ENCODE measurements at places on chromosomes 2 and 18.

GRCh38 chr18:4231260-4231659, 223.8 kb downstream of the DLGAP1 start:
- no peak for DNase-seq

DNA sequence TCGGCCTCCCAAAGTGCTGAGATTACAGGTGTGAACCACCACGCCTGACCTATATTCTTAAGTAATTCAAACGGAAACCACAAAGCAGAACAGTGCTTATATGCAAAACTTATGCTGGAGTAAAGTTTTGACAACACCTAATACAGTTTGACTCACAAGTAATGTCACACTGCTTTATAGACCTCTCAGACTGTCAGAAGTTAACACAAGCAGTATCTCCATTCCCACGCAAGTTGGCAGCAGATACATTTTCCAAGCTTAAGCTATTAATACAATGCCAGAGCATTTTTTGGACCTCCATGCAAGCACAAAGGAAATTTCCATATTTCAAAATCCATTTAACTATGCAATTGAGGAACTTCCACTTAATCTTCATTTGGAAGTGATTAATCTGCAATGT, 21.0 kb upstream of the SANBR start:
- DNase-seq = no peak

DNA sequence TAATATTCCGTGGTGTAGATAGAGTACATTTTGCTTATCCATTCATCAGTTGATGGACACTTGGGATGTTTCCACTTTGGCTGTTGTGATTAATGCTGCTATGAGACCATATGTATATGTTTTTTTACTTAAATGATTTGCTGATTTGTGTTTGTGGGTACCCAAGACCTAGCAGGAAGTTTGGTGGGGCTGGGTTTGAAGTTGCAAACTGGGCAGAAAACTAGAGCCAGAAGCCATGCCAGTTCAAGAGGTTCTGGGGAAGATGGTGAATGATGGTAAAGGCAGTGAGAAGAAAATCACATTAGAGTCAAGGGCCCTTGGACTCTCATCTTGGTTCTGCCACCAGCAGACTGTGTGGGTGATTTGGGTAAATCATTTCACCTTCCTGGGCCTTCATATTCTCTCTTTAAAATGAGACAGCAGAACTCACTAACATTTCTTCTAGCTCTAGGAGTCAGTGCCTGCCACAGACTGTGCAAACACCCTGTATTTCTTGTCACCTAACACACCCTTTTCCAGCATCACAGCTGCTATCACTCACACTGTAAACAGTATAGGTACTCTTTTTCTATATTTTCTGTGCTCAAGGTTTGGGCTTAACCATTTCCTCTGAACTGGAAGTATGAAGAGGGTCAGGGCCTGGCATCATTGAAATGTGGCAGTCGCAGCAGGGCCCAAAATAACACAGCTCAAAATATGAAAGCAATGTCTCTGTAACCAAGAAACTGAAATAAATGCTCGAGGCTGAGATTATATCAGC, 8.4 kb upstream of the CTLA4 start:
- DNase-seq = no peak

DNA sequence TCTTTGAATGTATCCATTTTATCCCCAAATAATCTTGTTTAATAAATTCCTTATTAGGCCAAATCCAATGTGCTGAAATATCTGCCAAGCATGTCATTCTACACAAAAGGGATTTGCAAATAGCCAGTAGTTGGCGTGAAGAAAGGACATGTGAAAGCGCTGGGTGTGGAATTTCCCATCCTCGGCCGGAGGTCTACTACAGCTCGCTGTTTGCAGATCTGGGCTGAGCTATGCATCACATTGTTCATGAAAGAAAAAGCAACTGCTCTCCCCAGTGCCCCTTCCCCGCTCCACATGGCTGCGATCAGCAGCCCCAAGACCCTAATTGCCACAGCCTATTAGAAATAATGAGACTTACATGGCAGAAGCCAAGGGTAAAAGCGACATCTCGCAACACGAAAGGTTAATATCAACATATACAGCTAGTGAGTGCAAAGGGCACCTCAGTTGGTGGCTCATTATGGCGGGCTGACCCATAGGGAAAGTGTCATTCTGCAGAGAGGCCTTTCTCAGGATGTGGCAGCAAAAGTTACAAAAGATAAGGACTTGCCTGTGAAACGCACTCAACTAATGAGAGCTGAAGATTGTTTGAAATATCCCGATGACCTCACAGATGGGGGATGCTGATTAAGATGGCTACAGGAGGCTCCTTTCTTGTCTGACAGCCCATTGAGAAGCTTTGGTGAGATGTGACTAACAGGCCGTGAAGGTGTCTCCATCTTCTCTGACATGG, 126.9 kb upstream of the CYP1B1 start:
- no peak for DNase-seq

DNA sequence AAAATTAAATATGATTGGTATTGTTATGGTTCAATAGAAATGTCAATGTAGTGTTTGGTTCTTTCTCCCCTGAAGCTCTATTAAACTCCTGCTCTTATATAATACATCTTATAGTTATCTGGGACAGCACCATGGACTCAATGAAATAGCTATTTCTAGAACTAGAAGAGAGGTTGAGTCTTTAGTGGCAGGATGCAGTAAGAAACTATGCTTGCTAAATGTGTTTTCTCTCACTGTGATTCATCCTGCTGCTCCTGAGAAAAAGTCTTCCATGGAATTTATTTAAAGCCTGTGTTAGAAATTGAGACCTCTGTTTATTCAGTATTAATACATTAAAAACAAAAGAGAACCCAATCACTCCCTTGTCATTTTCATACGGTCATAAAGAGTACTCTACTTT, 61.5 kb downstream of the G6PC2 start:
- no peak for DNase-seq

DNA sequence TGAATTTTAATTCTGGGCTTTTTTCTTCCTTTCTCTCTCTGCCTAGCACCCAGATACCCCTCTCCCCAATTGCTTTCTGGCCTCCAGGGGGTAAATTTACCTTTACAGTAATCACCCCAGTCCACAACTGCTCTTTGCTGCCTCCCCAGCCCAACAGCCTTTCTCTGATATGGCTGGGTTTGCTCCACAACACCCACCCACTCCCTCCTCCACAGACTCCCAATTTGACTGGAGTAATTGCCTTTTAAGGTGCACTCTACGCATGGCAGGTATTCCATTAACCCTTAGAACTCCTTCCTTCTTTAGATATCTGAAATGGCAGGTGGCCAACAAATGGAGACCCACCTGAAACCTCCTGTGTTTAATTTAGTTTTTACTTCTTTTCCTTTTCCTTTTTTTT, 3.6 kb downstream of the CELF4 start:
- DNase-seq = no peak

- no peak for DNase-seq
Measured at GRCh38 chr2:136404925-136405324, 287.0 kb upstream of the CXCR4 start.

DNA sequence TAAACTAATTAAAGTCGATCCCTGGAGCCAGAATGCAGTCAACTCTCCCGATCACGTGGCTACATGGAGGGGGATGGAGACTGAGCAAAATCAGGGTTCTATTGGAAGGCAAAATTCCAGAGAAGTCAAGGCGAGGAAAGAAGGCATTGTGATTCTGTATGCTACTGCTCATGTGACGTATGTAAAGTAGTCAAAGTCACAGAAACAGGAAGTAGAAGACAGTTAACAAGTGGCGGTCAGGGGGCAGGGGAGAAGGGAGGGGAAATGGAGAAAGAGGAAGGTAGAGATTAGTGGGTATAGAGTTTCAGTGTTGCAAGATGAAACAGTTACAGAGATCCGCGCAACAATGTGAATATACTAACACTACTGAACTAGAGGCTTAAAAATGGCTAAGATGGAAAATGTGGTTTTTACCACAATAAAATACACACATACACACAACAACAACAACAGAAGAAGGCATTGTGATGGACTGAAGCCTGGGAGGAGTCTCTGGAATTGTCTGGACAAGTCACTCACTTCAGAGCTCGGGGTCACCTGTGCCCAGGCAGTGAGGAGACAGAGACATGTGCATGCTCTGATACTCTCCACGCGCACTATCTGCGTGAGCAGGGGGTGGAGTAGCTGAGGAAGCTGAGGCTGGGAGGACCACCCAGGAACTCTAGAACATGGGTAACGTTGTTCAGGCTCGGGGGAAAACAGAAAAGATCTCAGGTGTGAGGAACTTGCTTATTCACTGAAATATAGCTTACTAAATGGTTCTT, 89.9 kb upstream of the CDCA7 start:
- DNase-seq = no peak

GRCh38 chr18:56775701-56776100, 124.5 kb downstream of the WDR7 start:
- no peak for DNase-seq

- DNase-seq = no peak
Measured at GRCh38 chr2:109054865-109055264, 65.8 kb upstream of the EDAR start.

GRCh38 chr2:62573137-62573731, 67.2 kb upstream of the TMEM17 start:
- no peak for DNase-seq

GRCh38 chr2:96396095-96396494, 60.5 kb downstream of the NCAPH start:
- no peak for DNase-seq

GRCh38 chr2:47721296-47721695, 61.6 kb upstream of the MSH6 start:
- no peak for DNase-seq

GRCh38 chr2:191215666-191216065, 29.5 kb upstream of the MYO1B start:
- DNase-seq = no peak

DNA sequence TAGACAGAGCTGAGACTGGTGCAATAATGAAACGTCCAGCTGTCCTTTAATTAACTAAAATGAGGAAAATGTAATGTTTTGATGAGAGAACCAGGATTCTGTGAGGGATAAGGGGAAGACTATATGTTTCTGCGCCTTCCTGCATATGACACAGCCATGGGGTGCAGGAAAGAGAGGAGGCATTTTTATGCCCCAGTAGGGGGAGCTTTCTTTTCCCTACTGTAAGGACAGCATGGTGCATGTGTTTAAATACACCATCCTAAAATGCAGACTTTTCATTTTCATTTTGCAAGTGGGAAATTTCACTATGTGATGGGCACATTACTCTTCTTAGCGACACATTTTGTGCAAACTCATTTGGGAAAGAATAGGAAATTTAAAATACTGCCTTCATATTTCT, 446.1 kb downstream of the ARHGAP15 start:
- no peak for DNase-seq

DNA sequence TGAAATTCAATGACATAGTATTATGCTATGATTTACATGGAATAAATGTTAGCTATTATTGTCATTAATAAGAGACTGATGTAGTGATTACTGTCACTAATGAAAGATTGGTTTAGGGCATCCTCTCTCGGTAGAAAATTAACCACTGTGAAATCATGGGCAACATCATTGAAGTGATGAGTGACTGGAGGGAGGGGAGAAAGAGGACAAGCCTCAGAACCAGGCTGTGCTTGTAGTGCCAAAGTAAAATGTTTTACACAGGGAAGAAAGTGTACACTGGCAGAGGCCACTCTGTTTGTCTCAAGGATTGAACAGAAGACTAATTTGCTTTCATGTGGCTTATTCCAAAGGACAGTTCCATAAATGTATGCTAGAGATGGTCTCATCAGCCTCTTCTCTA, 456.2 kb upstream of the TCF4 start:
- no peak for DNase-seq

DNA sequence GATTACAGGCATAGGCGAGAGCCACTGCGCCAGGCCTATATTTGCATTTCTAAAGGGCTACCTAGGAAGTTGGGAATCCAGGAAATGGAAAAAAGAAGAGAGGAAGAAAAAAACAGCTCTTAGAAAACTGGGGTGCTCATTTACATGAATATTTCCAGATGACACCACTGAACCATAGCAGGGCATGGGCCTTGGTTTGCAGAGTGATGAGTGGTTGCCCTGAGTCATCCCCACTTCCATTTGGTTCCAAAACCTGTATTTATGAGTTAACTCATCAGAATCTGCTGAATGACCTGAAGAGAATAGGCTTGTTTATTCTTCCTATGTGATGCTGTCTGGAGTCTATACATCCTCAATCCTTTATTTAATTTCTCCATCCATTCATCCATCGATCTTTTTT, 36.2 kb downstream of the EHD3 start:
- no peak for DNase-seq

DNA sequence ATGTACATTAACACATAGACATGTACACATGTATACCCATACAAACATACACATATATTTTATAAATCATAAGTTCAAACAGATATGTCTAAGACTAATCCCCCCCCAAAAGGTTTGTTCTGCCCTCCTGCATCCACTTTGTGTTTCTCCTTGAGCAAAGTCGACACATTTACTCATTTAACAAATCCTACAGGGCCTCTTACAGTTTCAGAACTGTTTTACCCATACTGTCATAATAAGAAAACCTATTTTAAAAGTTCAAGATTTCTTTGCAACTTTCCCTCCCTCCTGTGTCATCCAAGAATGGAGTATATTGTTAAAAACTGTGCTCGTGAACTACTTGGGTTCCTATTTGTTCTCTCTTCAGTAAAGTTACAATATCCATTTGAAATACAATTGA, 166.7 kb downstream of the L3MBTL4 start:
- DNase-seq = no peak

- no peak for DNase-seq
Measured at GRCh38 chr2:10196110-10196892, 73.8 kb downstream of the RRM2 start.

Measured in NCI-H1092 treated with DMSO at 0.1 percent for 48 hours (cell line).